ENCODE measurements at places on chromosomes 2 and 18.

DNA sequence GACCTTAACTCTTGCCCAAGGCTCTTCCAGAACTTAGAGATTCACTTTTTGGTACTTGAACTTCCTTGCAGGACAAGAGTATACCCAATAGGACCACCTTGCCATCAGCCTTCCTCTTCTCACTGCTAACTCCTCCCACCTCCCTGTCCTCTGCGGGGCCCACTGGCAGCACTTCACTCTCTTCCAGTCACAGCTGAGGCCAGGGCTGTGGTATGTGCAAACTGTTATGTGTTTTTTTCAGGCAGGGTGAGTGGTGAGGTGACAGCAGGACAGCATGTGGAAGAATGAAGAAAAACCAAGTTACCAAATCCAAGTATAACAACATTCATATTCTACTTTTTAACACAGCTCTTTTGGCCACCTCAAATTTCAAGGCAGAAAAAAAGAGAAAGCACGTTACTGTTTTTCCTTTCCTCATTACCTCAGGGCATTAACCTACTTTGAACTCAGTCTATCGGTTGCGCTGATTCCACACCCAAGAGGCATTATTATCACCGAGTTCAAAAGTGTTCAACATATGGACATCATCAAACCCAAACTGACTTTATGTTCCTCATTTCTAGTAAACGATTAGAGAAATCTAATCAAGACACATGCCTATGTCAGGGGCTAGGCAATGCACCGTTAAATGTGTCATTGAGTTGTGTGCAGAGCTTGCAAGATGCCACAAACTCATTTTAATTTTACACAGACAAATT, 605.2 kb upstream of the SYT4 start:
- DNase-seq, result peak; percentile 33

GRCh38 chr2:205293559-205293958, 388.7 kb upstream of the NRP2 start:
- no peak for DNase-seq

DNA sequence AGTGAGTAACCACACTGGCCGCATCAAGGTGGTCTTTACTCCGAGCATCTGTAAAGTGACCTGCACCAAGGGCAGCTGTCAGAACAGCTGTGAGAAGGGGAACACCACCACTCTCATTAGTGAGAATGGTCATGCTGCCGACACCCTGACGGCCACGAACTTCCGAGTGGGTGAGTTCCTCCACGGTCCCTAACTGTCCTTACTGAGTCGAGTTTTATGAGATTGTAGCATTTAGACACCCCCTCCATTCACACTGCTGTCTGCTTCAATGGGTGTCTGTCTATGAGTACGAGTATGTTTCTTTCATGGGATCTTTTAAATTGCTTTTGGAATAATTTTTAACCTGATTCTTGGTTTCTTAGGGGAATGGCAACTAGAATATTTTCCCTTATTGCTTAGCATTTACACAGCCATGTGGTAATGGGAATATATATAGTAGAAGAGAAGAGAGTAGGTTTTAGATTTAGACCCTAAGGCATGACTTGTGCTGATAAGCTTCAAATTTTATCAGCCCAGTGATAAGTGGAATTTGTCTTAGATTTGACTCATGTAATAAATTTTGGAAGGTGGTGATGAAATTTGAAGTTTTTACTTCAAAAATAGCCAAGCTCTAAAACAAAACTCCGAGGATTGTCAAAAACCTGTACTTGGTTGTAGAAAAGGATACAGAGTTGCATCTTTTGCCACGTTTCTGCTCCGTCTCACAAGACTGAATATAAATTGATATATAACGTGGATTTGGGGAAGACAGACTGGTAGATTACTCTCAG, 188.2 kb downstream of the LTBP1 start:
- DNase-seq, result peak; percentile 46

DNA sequence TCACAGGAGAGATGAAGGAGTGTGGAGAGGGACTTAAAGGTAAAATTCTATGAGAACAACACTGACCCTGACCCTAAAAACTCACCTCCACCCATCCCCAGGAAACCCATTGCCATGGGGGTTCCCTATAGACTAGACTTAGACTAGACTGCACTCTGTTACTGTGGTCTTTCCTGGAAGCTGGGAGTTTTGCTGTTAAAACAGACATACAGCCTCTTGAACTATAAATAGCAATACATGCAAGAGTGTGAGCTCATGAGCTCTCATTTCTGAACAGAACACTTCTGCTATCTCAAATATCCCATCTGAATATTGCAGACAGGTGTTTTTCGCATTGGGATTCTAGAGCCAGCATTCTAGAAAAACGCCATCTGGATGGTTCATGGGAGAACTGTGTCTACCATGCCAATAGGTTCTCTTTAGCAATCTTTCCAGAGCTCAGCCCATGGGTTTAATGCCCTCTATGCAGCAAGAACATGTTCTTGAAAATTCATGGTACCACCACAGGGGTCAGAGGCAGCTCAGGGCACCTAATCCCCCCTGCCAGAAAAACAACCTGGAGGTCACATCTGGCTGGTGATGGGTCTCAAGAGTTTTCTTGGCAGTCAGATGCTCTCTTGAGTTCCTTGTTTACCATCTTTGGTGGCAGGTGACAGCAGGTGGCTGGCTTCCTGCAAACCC, 51.9 kb downstream of the SLC14A2 start:
- DNase-seq, result no peak

GRCh38 chr2:102241616-102242305, 54.9 kb downstream of the IL1RL2 start:
- no peak for DNase-seq

DNA sequence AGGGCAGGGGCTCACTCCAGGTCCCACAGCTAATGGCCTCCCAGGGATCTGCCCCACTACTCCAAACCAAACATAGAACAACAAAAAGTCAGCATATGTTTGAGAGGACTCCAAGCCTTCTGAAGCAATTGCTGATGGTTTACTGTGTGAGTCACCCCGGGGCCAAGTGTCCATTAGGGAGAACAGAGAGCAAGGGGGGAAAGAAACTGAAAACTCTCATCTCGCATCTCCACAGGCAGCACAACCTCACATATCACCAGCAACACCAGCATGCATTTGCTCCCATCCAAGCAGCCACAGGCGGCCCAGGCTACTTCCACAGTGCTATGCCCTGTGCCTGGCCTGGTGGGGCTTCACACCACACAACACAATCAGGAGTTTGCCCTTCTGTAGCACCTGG, 39.1 kb downstream of the CYRIA start:
- peak; percentile 22 for DNase-seq

All from fibroblast of skin of scalp (primary cell).